A172 (cell line): ENCODE measurements at places on chromosomes 13 and 19. TPM values are rescaled to one million over a fixed set of nuclear protein-coding genes. Genes with fewer than 3 reads are reported as not detected.

DNA sequence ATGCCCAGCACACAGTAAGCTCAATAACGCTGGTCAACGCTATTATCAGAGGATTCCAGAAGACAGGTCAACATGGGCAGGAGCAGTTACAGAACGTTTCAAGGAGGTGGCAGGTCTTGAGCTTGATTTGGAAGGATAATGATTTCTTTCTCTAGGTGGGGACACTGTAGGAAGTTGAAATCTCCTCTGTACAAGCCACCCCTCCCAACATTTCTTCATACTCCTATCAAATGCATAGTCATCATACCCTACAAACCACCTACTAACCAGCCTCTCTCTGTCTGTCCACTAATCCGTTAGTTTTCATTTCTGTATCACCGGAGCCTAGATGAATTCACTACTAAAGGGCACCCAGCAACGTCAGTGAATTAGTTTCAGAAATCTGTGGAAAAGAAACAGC lies 1.3 kb downstream of the ATP7B start:
- DNase-seq: no peak

DNA sequence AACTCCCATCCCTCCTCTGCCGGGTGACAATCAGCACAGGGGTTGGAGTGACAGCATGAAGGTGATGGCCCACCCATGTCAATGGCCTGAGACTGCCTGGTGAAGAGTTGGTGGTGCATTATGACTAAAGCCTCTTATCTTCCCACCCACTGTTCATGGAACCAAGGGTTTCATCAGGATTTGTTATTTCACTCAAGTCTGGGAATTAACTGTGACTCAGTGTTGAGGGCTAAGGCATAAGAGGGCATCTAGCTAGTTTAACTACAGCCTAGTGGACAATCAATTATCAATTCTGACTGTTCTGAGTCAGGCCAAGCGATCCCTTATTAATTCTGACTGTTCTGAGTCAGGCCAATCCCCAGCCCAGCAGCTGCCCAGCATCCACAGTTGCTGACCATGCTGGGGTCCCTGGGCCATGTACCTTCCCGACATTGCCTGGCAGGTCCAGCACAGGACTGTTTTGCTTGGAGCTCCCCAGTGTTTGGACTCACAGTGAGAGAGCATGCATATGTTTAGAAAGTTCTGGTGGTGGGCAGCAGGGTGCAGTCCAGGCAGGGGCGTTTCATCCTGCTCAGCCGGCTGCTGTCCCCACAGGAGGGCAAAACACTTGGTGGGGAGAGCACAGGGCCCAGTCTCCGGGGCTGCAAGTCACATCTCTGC lies 65.5 kb downstream of the RASL11A start:
- DNase-seq: peak; percentile 24

DNA sequence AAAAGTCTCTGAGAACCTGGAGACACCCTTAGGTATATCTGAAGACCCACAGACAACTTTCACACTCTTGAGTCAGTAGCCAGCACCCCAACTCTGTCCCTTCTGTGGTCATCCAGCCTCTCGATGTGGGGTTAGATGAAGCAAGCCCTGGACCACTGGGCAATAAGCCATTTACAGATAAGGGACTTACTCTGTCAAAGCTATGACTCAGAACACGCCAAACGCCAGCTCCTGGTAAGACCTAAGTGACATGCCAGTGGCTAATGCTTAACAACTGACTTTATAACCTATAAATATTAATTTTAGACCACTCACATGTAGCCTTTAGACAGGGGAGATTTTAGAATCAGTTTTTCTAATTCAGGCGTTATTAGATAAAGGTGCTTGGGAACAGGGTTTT lies 85.7 kb downstream of the SHISA2 start:
- DNase-seq: peak; percentile 40

- no peak for DNase-seq
These were observed 66.3 kb downstream of the KDM4B start for GRCh38 chr19:5035105-5035761.

- peak; percentile 75 for DNase-seq
These were observed 19.2 kb downstream of the GPX4 start for GRCh38 chr19:1122972-1123363.

DNA sequence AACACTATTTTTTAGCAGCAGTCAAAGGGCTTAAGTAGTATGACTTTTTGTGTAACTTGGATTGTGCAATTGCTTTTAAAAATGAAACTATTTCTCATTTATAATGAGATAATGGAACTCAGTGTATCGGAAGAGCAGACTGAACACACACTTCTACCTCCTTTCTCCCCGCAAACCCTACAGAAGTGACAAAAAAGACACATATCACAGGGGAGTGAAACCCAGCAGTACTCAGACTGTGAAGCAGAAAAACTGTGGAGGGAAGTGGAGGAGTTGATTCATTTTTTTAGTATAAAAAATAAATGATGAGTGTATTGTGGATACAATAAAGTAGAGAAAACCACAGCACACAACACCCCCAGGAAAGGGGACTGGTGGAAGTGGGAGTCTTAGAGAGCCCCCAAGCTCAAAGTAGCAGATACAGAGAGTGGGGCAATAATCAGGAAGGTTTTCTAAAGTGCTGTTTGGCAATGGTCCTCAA lies 9.7 kb downstream of the LPAR6 start:
- no peak for DNase-seq

Gene ATP11A
- 6.6 and 8.8 TPM in 2 replicates for total RNA-seq
